ENCODE measurements at places on chromosomes 5 and 9.
A peak's percentile ranks its signal among the peaks of the same experiment; 100 is the strongest.

GRCh38 chr5:66362046-66362445 is 217.9 kb downstream of the SREK1 start:
- DNase-seq: no peak

- DNase-seq: peak; percentile 11
Measured at GRCh38 chr5:80755626-80756025, 100.8 kb upstream of the DHFR start.

DNA sequence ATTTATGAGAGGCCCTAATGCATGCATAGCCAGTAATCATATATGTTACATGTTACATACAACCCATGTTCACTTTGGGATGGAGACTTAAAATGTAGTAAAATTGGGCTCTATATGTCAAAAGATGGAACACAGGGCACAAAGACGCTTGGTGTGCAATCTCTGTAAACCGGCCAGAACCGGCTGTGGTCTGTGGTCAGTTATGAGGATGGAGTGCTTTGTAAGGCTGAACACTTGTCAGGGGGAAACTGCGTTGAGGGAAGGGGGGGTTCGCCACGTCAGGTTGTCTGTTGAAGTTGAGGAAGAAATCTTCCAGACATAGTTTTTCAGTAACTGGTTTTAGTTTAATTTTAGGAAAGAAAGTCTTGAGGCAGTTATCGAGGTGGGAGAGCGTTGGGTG is 2.7 kb upstream of the CKMT2 start:
- DNase-seq: no peak

- DNase-seq: no peak
Measured at GRCh38 chr5:17808566-17808965, 174.3 kb downstream of the TAF11L14 start.

DNA sequence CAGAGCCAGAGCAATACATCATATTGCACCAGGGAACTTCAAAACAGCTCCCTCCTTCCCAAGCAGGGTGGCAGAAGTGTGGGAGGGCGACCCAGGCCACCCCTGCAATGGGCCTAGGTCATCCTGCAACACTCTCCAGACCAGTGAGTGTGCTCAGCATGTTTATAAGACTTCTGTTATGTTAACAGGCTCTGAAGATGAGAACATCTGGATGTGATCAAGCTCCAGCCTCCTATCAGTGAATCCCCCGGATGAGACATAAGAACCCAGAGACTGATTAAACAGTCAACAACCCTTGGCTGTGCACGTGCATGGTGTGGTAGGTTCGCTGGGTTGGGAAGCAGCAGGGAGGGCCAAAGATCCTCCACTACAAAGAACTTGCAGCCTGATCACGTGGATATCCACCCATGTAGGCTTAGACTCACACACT is 63.3 kb downstream of the ABCA1 start:
- peak; percentile 57 for DNase-seq

GRCh38 chr9:16319646-16320045 is 550.8 kb downstream of the BNC2 start:
- DNase-seq: no peak

- no peak for DNase-seq
Measured at GRCh38 chr9:16175461-16175860, 622.6 kb downstream of the CCDC171 start.

DNA sequence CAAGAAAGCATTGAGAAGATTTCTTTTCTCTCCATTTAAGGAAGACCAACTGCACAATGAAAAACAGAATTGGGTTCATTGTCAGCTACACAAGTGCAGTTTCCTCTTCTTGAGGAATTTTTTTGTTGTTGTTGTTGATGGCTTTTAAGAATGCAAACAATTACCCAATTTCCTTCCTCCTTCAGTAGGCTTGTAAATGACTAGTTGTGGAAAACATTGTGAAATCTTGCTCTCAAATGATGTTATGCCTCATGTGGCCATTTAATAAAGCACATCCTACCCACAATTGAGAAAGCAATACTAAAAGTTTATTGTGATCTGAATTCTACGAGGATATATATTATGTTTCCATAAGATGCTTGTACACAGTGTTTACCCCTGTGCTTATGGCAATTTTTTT is 171.6 kb downstream of the FAM174A start:
- DNase-seq: peak; percentile 97

- no peak for DNase-seq
Measured at GRCh38 chr9:83526901-83527300, 11.3 kb downstream of the FRMD3 start.

DNA sequence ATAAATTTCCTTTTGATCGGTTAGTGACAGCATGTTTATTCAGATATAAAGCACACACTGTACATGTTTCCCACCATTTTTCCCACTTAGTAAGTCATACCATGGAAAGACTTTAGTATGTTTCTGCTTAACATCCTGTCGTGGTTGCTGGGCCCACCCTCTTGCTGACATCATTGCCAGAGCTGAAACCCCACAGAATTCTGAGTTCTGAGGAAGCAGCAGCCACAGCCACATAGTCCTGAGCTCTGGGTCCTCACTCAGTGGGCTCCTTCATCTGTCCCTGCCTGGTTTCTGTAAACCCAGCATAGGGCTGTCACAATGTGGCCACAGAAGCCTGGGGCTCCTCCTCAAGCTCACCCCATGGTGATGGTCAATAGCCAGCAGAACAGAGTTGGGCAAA is 441.5 kb downstream of the ENC1 start:
- DNase-seq: no peak

DNA sequence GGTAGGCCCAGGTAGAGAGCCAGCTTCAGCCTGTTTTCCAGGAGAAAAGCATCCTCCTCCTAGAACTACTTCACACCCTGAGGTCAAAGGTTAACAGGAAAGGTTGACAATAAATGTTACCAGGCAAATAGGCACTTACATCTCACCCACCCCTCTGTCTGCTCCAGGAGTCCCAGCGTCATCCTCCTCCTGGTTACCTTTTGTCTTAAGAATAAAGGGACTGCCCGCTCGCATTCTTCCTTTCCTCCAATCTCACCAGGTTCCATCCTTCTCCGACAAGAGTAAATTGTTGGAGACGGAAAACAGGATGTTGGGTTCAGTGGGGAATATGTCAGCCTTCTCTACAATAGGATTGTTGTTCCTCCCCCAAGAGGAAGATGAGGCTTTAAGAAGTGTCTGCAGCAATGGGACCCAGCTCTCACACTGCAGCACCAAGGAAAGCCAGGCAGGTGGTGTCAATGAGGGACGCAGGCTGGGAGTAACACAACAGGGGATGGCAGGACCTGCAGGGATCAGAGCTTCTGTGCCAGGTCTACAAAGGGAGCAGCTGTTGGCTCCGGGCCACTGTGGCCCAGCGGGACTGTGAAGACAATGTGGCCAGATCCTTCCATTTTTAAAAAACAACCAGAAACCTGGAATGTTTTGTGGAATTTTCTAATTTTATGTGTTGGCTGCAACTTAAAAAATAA is 29.0 kb downstream of the FAT2 start:
- DNase-seq: no peak

DNA sequence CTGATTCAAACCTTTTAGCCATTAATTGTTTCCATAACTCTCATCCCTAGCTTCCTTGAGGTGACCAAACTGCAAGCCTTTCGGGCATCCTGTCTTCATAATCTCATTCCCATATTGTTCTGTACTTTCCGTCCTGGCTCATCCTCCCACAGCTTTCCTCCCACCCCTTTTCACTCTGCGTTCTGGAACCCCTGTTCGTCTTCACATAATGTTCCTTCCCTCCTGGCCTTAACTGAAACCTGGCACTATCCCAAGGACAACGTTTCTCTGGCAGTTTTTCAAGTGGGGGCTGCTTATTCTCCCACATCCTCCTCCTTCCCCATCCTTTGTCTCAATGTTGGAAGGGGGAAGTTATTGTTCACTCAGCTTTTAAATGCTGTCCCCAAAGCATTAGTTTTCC is 1.5 kb downstream of the ZNF189 start:
- peak; percentile 19 for DNase-seq

- no peak for DNase-seq
Measured at GRCh38 chr5:157348049-157348400, 82.1 kb downstream of the CYFIP2 start.

DNA sequence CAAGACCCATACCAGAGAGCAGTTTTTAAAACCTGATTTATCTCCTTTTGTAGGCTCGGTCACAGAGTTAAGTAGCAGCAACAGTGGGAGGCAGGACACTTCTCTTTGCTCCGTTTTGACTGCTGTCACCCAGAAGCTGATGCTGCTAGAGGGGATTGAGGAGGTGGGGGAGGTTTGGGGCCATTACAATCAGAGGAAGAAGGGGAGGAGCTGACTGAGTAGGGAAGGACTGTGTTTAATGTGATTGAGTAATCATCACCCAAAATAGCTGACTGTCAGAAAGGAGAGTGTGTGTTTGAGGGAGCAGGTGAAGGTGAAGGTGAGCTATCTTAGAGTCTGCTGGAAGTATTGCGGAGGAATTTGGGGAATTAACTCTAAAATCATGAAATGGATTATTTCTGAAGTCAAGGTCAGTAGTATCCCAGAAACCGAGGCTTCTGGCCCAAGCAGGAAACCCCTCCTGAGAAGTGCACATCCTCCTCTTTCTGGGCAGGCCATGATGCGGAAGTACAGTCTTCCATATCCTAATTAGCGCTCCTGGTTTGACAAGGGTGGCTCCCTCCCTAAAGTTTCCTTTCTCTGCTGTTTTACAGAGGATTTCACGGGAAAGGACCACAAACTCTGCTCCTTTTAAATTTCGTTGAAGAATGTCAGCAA is 214.9 kb downstream of the PLK2 start:
- DNase-seq: no peak

DNA sequence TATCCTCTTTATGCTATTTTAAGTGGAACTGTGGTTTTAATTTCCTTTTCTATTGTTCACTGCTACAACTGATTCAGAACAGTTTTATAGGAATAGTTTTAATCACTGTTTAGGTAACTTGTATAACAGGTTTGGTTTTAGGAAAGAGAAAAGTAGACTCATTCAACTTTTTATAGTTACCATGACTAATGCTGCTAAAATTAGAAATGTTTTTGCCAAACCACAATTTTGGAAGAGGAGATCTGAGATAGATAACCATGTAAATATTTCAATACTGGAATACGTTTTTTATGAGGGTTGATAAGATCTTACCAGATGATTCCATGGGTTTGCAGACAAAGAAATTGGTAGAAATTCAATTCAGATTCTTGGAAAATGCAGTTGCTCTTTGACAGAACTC is 404.6 kb upstream of the ARRDC3 start:
- DNase-seq: no peak

GRCh38 chr9:134549336-134549735 is 92.3 kb upstream of the COL5A1 start:
- DNase-seq: no peak

DNA sequence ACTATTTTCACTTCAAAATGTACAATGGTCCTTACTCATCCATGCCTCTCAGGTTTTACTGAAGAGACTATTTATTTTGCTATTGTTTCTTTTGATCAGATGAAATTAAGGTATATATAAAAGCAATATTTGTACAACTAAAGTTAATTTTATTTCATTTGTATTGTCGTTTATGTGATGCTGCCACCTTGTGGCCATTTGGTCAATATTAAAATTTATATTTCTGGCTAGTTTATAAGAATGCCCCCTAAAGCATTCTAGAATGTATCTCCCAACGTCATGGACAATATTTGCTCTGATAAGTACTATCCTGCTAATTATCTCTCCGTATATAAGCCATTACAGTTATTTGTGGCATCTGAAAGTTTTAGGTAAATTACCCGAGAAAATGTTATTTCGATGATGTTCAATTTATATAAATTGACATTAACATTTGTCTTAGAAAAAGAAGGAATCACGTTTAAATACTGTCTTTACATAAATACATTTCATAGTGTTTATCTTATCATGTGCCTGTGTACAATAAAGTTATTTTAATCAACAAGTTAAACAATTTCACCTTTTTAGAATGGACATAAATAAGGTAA is 680.0 kb downstream of the TAF11L14 start:
- peak; percentile 40 for DNase-seq

- no peak for DNase-seq
Measured at GRCh38 chr9:106588626-106589025, 274.3 kb upstream of the ZNF462 start.

GRCh38 chr5:168317521-168318147 is 26.2 kb downstream of the WWC1 start:
- peak; percentile 3 for DNase-seq

DNA sequence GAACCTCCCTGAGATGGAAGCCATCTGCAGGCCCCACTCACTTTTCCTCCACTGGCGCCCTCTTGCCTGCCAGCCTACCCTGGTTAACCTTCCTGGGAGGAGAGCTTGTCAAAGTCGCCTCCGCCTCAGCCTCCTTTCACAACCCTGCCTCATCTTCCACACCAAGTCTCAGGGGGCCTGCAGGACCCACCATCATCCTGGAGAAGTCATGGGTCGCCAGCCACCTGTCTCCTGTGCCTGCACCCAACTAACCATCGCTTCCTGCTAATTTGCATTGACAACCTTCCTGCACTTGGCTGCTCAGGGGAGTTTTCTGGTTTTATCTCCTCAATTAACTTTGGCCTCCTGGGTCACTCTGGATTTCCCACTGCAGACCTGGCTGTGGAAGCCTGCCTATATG is 52.8 kb upstream of the GRHPR start:
- DNase-seq: no peak

DNA sequence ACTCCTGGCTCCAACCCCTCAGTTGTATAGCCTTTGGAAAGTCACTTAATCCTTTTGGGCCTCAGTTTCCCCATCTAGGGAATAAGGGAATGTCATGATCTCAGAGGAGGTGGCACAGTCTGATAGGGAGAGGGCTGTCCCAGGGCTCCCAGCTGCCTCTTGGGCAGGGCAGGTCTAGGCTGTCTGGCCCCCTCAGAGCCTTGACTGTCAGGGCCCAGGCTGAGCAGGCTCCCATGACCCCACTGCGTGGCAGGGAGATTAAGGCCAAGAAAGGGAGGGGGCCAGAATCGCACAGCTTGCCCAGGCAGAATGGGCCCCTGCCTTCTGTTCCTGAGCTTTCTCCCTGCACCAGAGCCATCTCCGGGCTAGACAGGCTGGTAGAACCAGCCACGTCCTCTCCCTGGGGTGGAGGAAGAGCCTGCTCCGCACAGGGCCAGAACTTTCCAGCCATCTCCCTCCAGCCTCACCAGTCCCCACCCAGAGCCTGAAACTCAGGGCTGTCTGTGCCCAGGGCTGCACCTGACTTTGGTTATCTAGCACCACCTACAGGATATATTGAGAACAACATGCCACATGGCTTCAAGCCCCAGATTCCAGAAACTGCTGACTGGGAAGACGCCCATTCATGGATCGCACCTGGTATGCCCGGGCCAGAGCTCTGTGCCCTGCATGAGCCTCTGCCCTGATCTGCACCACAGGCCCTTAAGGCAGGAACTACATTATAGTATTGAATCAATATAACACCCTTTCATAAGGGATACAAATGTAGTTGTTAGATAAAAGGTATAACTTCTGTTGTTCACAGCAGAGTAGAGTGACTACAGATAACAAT is 32.1 kb downstream of the NAIF1 start:
- peak; percentile 70 for DNase-seq

DNA sequence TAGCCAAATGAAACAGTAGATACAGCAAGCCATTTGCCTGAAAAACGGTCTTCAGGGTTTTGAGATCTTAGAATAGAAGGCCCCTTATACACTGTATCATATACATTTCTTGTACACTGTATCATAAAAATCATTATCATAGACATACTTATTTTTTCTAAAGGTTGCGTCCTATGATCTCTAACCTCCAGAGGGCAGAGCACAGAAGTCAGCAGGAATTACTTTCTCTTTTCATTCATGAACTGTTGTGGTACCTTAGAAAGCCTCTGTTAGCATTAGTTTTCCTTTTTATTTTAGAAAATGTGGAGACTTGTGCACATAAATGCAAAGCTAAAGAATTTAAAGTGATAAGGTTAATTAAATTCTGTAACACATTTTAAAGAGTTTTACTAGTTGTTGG is 115.4 kb downstream of the OXCT1 start:
- DNase-seq: peak; percentile 39

All from inflammatory macrophage treated with lipopolysaccharide for 4 hours (primary cell).